Endothelial cell (in vitro differentiated cells): ENCODE measurements at places on chromosomes 2 and 18. TPM values are rescaled to one million over a fixed set of nuclear protein-coding genes. Genes with fewer than 3 reads are reported as not detected.

ATOH8 gene
- total RNA-seq, result 1.8 TPM

TMEM178A gene
- total RNA-seq, result 4.8 TPM

GRCh38 chr2:240565333-240566202, 2.7 kb upstream of the RNPEPL1 start:
- peak; percentile 8 for DNase-seq

GRCh38 chr18:72107647-72108383, 436.3 kb downstream of the CBLN2 start:
- DNase-seq, result no peak

GRCh38 chr2:216636551-216637450, 3.6 kb downstream of the IGFBP2 start:
- peak; percentile 52 for DNase-seq

SIX3 gene
- total RNA-seq, result not detected

- DNase-seq, result no peak
These were observed 31.9 kb downstream of the CCBE1 start for GRCh38 chr18:59665057-59666006.

- no peak for DNase-seq
These were observed 22.5 kb upstream of the CDKL4 start for GRCh38 chr2:39266139-39266805.

GRCh38 chr2:241564596-241565410, 6.3 kb downstream of the BOK start:
- no peak for DNase-seq

FSIP2 gene
- total RNA-seq, result 9.0 TPM

- no peak for DNase-seq
These were observed 223.5 kb downstream of the HRH4 start for GRCh38 chr18:24683925-24684324.

- DNase-seq, result no peak
These were observed 129.2 kb downstream of the MEP1B start for GRCh38 chr18:32319084-32319483.

- DNase-seq, result no peak
These were observed 5.9 kb upstream of the NCOA1 start for GRCh38 chr2:24485197-24485596.

DNA sequence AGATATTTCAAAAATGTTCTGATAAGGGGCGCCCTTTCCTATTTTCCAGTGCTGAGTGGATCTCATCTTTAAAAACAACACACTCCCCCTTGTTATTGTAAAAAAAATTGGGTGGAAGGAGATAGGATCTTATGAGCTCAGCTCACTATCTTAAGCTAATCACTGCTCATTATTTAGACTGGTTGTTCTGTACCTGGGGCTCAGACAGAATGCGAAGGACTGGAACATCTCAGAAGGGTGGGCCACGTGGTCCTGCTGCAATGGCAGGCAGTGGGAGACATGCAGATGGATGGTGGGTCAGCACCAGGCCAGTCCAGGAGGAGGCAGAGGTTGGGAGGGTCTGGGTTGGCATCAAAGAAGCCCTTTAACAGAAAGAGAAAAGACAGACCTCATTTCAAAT, 48.3 kb upstream of the GPR155 start:
- DNase-seq, result no peak

- DNase-seq, result peak; percentile 85
These were observed 326.2 kb upstream of the SOX11 start for GRCh38 chr2:5365871-5366461.

TUBA4B gene
- not detected for total RNA-seq

GRCh38 chr2:231677632-231678104, 30.7 kb upstream of the PTMA start:
- DNase-seq, result peak; percentile 80

DNA sequence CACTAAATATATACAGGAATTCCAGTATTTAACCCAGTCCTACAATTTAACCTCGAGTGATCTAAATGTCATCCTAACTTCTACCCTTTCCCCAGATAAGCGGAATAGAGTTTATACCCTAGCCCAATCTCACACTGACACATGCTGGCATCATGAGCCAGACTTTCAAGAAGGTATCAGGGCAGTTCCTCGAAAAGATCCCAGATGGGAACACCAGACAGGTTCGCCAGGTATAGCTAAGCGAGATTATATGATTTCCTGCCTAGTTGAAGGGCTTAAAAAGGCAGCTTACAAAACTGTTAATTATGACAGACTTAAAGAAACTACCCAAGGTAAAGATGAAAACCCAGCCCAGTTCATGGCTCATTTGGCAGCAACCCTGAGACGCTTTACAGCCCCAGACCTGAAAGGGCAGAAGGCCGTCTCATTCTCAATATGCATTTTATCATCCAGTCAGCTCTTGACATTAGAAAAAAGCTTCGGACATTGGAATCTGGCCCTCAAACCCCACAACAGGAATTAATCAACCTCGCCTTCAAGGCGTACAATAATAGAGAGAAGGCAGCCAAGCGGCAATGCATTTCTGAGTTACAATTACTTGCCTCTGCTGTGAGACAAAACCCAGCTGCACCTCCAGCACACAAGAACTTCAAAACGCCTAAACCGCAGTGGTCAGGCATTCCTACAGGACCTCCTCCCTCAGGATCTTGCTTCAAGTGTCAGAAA, 668.2 kb upstream of the PKDCC start:
- DNase-seq, result no peak

CHRNG gene
- not detected for total RNA-seq

DNA sequence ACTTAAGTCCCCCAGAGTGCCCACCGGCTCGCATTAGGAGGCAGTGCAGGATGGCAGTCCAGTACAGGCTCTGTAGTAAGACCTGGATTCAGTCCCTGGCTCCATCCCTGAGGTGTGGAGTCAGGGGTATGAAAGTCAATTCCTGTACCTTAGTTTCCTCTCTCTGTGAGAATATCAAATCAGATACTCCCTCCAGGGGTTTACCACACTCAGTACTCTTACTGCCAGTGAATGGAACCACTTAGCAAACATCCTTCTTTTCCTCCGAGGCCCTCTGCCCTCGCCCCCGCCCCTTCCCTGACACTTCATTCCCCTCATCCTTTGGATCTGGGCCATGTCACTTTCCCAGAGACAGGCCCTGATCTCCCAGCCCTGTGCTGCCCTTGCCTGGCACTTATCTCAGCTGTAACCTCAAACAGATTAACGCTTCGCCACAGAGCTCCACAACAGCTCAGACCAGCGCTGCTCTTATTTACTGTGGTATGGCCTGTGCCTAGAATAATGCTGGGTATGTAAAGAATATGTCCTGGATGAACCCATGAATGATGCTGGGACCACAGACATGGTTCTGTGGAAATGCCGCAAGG, 159.0 kb upstream of the TMEM200C start:
- DNase-seq, result no peak

DNA sequence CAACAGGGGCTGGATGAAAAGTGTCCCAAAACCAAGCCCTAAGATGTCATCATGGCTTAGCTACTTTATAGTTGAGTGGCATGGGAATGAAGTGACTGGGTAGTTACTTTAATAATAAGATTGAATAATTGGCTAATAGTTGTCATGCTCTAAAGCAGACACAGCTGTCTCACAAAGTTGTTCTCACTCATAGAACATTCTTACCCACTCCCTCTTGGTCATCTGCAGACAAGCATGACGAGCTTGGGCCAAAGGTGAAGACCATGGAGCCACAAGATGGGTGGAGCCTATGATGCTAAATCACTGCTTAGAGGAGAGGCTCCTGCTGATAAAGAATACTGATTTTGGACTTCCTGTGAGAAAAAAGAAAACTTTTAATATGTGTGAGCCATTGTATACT, 62.4 kb upstream of the MMADHC start:
- no peak for DNase-seq

- DNase-seq, result no peak
These were observed 2.0 kb downstream of the EDAR start for GRCh38 chr2:108986916-108987510.

GRCh38 chr2:134307334-134307733, 53.5 kb downstream of the MGAT5 start:
- DNase-seq, result no peak

GALNT5 gene
- 0.15 TPM for total RNA-seq

GRCh38 chr2:69046221-69046662, 33.3 kb downstream of the ANTXR1 start:
- no peak for DNase-seq

DNA sequence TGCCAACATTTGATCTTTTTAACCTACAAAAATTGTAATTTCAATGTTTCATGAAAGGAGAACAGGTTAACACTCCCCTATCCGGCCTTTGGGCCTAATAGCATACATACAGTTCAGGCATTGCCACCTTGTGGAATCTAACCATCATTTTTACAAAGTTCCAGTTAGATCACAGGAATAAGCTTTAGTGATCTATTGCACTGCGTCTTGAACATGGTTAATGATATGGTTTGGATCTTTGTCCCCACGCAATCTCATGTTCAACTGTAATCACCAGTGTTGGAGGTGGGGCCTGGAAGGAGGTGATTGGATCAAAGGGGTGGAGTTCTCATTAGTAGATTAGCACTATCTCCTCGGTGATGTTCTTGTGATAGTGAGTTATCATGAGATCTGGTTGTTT, 58.2 kb upstream of the NEUROD1 start:
- DNase-seq, result no peak

GRCh38 chr2:187320846-187321245, 127.2 kb downstream of the CALCRL start:
- no peak for DNase-seq

- no peak for DNase-seq
These were observed 1077.2 kb upstream of the CDH2 start for GRCh38 chr18:29254123-29254522.

FOXD4L1 gene
- total RNA-seq, result not detected

DNA sequence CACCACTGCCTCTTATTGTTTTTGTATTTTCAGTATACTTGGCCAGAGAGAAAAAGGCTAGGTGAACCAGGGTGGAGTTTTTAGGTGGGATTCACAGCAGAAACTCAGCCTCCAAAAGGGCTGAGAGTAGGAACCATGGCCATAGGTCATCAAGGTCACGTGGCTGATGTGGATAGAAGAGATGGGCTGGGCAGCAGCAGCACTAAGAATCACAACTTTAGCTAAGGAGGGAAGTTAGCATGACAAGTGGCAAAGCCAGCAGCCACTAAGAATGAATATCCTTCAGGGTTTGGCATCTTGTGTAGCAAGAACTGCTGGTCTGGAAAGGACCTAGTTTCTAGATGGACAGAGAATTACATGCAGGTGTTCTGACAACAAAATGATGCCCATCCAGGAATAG, 43.2 kb upstream of the SKA1 start:
- no peak for DNase-seq

DNA sequence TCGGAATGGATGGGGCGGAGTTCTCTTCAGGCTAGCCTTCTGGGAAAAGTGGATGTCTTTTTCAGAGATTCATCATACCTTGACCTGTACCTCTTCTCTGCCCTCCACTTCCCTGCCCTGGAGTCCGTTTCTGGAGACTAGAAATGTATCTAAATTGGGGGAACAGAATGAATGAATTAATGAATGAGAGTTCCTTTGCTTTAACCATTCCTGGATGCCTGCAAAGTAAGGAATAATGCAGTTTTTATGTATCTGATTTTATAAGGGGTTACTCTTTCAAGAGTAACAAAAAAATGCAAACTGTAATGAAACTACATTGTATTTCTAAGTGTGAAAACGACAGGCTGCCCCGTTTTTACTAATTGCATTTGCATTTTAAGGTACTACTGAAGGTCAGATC, 2.0 kb downstream of the SOWAHC start:
- no peak for DNase-seq

CFAP53 gene
- total RNA-seq, result 0.56 TPM

GRCh38 chr18:36405611-36406010, 108.1 kb downstream of the FHOD3 start:
- no peak for DNase-seq

POTEC gene
- not detected for total RNA-seq

DNA sequence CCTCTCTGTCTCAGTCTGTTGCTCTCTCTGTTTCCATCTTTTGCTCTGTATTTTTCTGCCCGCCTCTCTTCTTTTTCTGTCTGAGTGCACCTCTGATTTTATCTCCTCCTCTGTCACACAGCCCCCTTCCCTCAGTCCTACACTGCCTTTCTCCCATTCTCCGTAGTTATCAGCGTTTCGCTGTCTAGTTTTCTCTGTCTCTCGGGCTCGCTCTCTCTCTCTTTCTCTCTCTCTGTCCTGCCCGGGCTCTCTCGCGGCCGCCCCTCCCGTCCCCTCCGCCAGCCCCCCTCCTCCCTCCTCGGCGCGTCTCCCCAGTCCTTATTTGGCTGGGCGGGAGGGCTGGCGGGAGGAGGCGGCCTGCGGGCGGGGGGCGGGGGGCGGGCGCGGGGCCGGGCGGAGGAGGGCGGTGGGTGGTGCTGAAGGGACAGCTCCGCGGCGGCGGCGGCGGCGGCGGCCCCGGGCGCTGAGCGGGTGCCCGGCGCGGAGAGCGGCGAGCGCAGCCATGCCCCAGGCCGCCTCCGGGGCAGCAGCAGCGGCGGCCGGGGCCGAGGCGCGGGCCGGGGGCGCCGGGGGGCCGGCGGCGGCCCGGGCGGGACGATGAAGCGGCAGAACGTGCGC, at the start of gene KCNK3:
Gene KCNK3 (plus strand): TSS at position 444 of the 618 bp plus-strand sequence. CDS start 154 bp downstream, at position 598.
- peak; percentile 77 for DNase-seq

DNA sequence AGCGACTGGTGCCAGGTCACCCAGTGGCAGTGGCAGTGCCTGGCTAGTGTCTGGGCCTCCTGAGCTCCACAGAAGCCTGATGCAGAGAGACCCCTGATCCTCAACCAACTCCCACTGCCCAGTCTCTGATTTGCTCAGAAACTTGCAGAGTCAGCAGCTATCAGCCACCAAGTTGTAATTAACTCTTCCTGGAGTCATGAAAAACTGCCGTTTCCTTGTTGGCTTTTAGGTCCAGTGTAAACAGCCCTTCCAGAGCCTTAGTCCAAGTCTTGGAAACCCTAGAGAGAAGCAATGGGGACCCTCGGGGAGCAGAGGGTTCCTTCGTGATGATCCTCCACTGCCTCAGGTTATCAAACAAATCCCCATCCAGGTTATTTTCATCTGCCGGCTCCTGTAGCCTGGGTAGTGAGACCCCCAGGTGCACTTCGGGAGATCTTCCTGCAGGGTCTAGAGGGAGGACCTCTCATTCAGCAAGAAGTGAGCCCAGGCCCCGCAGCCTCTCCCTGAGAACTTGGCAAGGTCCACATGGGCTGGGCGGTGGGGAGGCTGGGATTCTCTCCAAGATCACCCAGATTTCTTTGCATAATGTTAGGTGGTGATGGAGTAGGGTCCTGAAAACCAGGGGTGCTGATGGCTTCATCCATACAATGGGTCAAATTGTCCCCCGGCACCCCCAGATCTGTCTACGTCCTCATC, 137.7 kb upstream of the HDAC4 start:
- DNase-seq, result no peak

SPATA3 gene
- total RNA-seq, result not detected
